ENCODE measurements at places on chromosomes 7 and 10.

- no peak for DNase-seq
These were observed 27.4 kb upstream of the SYPL1 start for GRCh38 chr7:106139265-106140251.

DNA sequence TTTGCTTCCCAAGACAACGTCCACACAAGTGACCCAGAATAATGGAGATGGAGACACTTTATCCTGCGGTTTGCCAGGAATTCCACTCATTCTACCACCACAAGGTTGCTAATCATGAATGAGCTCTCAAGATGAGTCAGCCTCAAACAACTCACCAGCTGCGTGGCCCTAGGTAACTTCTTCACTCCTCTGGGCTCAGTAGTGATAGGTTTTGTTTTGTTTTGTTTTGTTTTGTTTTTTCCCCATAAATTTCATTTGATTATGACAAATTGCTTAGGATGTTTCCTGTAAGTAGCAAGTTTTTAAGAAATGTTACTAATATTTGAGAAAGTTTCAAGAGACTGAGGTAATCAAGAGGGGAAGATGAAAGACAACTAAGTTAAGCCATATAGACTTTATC, 286.8 kb downstream of the PARD3 start:
- DNase-seq: peak; percentile 95

- DNase-seq: peak; percentile 69
These were observed 87.7 kb upstream of the CHST15 start for GRCh38 chr10:124180947-124181549.

DNA sequence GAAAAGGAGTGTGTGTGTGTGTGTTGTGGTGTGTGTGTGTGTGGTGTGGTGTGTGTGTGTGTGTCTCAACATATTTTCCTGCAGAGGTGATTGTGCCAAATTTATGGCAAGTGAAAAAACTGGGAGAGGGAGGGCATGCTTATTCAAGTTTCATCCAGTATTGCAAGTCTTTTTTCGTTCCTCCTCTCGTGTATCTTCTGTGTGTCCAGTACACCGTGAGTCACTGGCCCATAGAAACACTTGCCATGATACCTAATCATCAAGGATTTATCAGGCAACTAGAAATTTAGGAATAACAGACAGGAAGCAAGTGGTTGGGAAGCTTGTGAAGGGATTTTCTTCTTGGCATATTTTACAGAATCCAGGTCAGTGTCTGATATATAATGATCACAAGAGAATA, 820.5 kb downstream of the GATA3 start:
- peak; percentile 75 for DNase-seq

- DNase-seq: no peak
These were observed 41.2 kb downstream of the CH25H start for GRCh38 chr10:89165923-89166322.
